ENCODE measurements at places on chromosomes 4 and X.

GRCh38 chr4:159273141-159273438 is 170.2 kb downstream of the RAPGEF2 start:
- DNase-seq: no peak

- DNase-seq: no peak
Observed at GRCh38 chr4:26028793-26029567, 115.0 kb downstream of the SMIM20 start.

DNA sequence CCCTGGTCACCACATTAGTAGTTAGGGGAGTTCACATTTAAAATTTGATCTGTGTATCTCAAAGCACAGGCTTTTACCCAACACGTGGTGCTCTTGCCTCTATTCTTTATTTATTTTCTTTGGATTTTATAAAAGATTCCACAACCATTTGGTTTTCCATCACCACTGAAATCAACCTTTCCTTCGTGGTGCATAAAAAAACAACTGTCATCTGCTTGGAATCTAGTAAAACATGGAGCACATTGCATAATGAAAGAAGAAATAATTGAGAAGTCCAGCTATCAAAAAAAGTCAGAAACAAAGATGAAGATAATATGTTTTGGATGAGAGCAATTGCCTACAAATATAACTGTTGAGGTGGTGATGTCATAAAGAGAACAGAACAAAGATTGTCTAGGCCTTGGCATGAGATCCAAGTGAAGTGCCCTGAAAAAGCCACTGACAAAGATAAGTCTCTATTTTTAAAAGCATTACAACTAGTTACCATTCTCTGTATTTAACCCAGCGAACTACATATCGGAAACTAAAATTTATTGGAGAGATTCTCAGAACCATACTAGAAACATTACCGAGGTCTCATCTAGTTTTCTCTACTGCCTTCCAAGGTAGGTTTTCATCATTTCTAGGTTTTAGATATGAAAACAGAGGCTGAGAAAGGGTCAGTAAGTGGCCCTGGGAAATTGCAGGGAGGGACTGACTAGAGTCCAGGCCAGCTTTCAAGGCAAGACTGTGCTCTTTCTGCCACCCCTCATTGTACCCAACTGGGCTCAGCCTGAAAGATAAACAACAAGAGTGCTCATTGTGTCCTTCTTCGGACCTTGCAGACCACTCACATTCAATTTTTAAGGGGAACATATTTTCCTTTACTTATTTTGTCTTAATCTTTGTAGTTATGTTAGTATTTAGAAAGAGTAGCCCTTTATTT is 127.3 kb downstream of the MAD2L1 start:
- DNase-seq: no peak

- DNase-seq: no peak
Observed at GRCh38 chr4:23332313-23332712, 557.5 kb downstream of the PPARGC1A start.

- no peak for DNase-seq
Observed at GRCh38 chr4:130336585-130337217, 1240.7 kb downstream of the C4orf33 start.

DNA sequence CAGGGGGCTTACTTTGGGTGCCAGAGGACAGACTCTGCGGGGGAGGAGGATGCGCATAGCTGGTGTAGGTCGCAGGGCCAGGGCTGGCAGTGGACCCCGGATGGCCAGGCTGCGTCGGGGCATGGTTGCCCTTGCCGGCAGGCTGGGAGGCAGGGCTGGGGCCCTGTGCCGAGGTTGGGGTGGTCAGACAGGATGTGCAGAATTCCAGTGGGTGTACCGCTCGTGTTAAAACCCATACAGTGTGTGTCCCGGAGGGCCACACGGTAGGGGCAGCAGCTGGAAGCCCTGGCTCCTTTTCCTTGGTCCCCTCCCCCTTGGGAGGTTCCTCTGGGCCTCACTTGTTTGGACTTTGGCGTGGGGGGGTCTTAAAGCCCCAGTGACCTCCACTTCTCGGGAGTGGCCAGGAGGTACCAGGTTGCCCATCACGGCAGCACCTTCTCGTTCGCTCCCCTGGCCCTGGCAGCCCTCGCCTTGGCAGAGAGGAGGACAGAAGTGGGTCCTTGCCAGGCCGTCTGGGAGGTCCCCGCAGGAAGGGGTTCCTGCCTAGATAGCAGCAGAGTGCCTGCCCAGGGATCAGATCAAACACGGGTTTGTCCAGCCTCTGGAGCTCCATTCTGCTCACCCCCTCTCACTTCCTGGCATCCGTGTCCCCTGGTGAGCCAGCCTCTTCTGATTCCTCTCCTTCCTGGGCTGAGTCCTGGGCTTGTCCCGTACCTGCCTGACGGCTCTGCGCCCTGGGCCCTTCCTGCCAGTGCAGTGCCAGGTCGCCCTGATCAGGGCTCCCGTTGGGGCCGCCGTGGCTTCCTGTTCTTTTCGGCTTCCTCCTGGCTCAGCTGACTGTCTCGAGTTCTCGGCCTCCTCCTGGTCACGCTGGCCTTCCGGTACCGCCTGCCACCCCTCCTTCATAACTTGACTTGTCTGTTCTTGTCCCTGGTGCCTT is 56.7 kb upstream of the HGFAC start:
- DNase-seq: no peak

DNA sequence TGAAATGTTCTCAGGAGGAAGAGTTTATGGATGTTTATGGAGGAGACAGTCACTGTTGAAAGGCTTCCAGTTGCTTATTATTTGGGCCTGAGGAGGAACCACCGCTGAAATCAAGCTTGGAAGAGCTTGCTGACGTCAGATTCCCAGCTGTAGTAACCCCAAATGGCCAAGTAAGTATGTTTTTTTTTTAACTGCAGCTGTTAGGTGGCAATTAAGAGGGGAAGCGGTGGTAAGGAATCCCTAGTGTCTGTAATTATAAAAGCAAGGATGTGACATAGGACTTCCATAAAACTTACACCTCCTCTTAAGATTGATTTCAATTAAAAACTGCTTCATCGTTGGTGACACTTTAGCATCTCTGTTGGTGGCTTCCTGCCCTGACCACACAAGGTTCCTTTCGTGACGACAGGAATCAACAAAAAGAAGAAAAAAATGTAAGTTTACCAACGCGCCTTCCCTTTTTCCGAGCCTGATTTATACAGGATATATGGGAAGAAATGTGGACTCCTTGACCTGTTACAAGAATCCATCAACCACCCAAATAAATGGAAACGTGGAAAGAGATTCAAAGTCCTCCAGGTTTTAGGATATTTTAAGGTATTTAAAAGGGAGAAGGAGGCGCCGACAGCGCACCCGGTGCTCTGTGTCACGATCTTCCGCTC is 884 bp downstream of the RELL1 start:
- DNase-seq: peak; percentile 27

DNA sequence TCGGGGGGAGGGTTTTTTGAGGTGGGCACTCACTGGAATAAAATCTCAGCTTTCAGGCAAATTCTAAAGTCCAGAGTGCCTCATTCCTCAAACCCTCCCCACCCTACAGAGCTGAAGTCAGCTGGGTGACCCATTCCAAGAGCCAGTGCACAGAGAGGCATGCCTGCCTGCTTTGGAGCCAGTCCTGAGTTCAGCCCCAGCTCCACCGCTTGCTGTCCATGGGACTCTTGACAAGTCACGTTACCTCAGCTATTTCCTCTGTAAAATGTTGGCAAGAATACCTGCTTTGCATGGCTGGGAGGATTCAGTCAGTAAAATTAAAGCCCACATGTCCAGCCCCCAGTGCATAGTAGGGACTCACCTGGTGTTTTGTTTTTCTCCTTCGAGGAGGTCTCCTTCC is 125.9 kb upstream of the PJA1 start:
- no peak for DNase-seq

DNA sequence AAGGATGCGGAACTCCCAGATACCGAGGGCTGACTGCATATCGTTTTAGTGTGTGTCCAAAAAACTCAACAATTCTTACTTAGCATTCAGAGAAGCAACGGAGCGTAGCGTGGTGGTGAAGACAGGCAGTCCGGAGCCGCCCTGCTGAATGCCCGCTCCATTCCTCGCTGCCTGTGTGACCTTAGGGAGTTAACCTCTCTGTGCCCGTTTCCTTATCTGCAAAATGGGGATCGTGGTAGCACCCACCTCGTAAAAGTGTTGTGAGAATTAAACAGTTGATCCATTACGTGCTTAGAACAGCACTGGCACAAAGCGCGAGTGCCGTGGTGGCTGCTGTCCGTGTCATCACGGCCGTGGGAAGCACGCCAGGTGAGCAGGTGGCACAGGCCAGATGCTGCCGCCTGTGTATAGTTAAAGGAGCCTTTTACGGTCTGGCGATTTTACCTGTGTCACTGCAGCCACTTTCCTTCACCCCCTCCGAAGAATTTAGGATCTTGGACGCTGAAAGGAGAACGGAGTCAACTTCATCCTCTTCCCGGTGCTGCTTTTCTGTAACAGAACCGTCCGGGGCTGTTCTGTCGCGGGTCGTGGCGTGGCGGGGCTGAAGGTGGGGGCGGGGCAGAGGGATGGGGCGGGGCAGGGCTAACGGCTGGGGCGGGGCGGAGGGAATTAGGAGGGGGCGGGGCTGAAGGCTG is 885 bp downstream of the CCDC110 start:
- no peak for DNase-seq

- DNase-seq: no peak
Observed at GRCh38 chrX:9164533-9165426, 130.9 kb upstream of the FAM9B start.
